Activated T-helper 1 cell treated with anti-CD3 and anti-CD28 coated beads, Interleukin-2, amount 50 U/mL, for 16 hours (primary cell): ENCODE measurements at places on chromosomes 12 and 14.

DNA sequence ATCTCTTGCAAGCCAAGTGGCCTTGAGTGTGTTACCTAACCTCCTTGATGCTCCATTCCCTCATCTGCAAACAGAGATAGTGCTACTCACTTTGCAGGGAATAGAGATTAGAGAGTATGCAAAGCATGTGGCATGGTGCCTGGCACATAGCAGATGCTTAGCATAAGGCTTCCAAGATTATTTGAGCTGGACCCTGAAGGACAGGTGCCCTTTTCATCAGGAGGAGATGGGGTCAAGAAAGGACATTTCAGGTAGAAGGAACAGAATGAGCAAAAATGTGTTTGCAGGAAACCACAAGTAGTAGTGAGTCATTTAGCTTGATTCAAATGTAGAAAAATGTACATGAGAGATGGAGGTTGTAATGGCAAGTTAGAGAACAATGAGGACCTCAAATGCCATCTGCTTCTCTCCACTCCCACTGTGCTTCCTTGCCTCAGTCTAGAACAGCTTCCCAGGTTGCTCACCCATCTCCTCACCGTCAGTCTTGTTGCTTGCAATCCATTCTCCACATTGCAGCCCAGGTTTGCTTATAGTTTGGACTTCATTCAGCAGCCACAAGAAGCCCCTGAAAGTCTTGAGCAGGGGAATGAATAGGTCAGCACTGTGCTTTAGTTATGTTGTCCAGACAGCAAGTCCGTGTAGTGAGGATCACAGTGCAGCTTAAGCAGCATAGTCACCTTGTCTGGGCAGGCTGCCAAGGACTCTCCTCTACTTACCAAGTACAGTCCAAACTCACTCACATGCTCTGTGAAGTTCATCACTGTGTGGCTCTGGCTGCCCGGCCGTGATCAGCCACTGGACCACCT is 536.3 kb upstream of the CCDC196 start:
- DNase-seq, result no peak

- no peak for DNase-seq
Measured at GRCh38 chr14:95533391-95533821, 1.4 kb upstream of the GLRX5 start.

- DNase-seq, result no peak
Measured at GRCh38 chr14:103144085-103144484, 20.8 kb downstream of the TNFAIP2 start.

- no peak for DNase-seq
Measured at GRCh38 chr12:2588345-2588744, 206.4 kb upstream of the FKBP4 start.

DNA sequence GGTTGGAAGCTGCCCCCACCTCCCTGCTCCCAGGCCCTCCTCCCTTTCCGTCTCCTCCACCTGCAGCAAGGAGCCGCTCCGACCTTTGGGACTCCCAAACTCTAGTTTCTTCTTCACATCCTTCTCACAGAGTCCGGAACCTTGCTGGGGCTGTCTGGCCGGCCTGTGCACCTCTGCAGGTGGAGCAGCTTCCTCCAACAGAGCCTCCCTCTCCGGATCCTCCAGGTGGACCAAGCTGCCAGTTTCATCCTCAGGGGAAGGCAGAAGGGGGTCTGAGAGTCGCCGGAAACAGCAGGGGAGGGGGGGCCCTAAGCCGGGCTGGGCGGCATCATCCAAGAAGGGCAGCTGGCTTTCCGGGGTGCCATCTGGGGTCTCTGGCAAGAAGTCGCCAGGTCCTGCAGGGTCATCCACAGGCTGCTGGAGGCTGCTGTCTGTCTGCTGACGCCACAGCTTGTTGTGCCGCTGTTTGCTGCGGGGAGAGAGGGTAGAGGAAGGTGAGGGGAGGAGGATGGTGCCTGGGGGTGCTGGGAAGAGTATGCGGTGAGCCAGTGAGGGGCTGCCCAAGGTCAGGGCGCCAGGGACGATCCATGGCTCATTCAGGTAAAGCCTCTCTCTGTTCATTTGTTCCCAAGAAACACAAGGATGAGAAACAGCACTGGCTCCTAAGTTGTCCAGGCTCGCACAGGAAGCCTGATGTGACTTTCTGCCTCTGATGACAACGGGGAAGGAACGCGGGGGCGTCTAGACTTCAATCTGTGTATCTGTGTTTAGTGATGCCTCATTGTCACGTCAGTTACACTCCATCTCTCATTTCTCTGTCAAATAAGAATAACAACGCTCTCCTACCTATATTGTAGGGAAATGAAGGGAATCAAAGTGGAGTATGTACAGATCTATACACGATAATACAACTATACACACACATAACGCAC is 61.3 kb upstream of the CORO1C start:
- no peak for DNase-seq

GRCh38 chr12:46404225-46404631 is 31.7 kb upstream of the SLC38A2 start:
- no peak for DNase-seq

DNA sequence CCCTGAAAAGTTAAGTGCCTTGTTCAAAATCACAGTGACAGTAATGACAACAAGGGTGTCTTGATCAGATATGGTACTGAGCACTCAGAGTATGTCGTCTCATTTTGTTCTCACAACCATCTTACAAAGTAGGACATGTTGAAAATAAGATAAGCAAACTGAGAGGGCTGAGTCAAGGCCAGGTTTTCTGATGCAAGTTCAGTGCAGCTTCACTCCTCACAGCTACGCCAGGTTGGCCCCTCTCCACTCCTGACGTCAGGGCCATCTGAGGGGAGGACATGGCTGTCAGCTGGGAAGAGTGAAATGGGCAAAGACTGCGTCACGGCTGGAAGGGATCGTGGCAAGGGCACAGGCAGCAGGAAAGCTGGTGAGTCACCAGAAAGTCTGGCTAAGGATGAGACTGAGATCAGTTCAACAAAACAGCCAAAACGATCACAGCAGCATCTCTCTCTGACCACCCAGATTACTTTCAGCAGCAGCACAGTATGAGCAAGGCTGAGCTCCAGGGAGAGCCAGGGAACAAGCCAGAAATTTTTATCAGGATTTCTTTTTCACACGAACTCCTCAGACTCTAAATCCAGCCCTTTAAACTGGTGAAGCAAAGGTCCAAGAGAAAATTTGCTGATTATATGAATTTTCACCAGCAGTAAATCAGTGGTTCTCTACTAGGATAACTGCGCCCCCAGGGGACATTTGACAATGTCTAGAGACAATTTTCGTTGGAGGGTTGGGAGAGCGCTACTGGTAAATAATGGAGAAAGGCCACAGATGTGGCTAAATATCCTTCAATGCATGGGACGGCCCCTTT is 297.9 kb upstream of the AMIGO2 start:
- DNase-seq, result no peak

DNA sequence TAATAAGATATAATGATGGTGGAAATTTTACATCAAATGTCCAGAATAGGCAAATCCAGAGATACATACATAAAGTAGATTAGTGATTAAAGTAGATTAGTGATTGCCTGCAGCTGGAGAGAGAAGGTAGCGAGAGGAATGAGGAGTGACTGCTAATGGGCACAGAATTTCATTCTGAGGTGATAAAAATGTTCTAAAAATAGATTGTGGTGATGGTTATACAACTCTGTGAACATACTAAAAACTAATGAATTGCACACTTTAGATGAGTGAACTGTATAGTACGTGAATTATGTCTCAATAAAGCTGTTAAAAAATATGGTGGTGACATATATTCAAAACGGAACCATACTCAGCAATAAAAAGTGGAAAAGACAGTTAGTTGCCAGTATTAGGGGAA is 41.7 kb downstream of the PPP2R5E start:
- no peak for DNase-seq

DNA sequence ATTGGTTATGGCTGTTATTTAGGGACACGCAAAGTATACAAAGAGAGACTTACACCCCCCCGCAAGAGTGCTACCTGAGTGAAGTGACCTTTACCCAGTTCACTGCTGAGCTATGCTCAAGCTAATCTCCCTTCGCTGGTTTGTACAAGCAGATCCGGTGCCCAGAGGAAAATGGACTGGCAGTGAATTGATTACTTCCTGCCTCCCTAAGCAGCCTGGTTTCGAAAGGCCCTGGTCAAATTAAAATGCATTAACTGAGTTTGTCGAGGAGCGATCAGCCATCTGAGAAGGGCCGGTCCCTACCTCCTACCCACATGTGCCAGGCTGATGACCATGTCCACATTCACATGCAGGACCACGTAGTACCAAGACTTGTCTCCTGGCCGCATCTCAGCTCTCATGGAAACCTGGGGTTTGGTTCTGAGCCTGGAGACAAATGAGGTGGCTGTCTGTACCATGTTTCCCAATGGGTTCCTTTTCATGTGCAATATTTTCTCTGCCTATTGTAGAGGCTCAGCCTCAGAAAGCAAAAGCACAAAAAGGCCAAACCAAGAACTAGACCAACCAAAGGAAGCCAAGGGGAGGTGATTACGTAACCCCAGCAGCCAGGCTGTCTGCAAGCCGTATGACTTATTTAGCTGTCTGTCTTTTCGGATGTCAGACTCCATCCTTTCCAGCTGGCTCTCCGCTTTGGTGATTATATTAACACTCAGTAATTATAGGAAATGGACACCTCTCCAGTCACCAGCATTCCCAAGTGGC is 284.7 kb upstream of the PWP1 start:
- DNase-seq, result no peak

- DNase-seq, result no peak
Measured at GRCh38 chr12:19129486-19130223, at the start of gene PLEKHA5. PLEKHA5 (plus strand) TSS chr12:19129733; CDS start chr12:19129800, 67 bp downstream.

DNA sequence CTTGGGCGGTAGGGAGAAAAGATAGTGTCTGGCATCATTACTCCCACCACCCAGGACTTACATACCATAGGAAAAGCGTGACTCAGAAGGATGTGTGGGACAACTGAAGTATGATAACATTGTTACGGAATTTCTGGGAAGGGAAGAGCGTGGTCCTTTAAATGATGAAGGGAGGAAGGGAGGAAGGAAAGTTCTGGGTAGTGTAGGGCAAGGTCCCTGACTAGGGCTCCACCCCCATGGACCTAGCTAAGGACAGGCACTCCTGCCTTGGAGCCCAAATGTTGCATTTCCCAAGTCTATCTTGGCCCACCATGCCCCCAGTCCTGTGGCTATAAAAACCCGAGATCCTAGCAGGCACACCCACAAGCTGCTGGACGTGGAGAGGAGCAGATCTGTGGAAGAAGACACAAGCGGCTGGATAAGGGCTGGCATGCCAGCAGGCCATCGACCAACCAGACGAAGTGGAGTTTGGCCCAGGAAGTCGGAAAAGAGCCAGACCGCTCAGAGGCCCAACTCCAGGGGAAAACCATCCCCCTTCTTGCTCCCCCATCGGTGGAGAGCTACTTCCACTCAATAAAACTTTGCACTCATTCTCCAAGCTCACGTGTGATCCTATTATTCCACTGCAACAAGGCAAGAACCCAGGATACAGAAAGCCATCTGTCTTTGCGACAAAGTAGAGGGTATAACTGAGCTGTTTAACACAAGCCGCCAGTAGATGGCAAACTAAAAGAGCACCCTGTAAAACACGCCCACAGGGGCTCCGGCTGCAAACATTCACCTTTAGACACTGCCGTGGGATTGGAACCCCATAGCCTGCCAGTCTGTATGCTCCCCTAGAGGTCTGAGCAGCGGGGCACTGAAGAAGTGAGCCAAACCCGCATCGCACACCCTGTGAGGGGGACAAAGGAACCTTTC is 23.0 kb upstream of the RAB21 start:
- DNase-seq, result no peak

GRCh38 chr12:87804386-87804785 is 224.8 kb downstream of the C12orf50 start:
- DNase-seq, result no peak

DNA sequence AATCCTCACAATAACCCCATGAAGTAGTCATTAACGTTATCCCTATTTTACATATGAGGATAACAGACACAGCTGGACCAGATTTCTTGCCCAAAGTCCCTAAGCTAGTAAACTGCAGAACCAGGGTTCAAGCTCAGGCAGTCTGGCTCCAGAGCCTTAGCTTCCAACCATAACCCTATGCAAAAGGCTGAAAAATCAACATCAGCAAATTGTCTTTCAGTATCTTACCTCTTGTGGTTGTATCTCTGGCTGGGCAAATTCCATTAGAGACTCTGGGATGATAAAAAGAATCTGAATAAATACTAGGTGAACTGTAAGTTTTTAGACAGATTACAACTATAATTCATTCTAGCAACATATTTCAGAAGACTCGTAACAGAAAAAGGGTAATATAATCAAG is 24.7 kb downstream of the CAPRIN2 start:
- DNase-seq, result no peak

DNA sequence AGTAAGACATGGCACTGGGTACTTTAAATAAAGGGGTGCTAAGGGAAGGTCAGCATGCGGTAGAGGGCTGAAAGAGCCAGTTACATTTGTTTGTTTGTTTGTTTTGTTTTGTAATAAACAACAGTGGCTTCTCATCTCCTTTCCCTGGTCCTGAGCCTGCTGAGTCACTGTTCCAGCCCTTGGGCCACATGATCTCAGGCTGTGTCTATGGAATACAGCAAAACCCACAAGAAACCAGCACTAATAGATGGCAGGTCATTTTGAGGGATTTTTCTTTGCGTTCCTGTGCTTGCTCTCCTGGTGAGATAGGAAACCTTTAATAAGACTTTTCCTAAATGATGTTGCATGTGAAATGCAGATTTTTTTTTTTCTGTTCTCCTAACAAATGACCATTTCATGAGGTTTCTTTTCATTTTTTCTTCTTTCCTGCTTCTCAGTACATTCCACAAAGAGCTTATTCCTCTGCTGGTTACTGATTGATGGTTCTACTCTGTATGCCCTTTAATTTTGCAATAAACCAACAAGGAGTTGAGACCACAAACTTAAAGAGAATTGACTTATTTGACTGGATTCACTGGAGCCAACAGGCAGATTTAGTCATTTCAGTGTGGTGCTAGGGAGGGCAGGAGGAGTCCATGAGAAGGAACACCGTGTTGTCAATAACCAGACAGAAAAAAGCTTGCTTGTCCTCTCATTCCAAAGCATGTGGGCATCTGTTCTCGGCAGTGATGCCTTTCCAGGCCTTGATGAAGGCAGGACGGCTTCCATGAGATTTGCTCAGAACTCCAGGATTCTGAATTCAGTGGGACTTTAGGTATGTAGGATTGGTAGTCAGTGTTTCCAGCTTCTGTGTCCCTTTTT is 459.2 kb downstream of the RAD51B start:
- no peak for DNase-seq

DNA sequence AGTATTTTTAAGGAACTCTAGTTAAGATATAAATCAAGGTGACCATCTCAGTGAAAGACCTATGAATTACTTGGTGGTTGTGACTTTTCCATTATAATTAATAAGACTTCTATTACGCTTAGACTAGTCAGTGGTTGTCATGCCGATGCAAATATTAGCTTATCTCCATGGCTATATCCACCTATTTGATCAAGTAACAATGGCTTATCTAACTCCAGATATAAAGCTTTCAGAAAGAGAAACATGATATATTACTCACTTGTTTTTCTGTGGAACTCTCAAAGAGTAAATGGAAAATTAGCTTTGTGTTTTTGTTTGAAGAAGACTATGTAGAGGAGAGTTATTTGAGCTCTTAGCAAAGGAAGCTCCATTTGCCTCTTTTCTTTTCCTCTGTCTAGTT is 323.8 kb upstream of the DCN start:
- no peak for DNase-seq

- no peak for DNase-seq
Measured at GRCh38 chr14:91328313-91329050, 84.0 kb upstream of the GPR68 start.
